ENCODE measurements at places on chromosomes 3 and 15.

DNA sequence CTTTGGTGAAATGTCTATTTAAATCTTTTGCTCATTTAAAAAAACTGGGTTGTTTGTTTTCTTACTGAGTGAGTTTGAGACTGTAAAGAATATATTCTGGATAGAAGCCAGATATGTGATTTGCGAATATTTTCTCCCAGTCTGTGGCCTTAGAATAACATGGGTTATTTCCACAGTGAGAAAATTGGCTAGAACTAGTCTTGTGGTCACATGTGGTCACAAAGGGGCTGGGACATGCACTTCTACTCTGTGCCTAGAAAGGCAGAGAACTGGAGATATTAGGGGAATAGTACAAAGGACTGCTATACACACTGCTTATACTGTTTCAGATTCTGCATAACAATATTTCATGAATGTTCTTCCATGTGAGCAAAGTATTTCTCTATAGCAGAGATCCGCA is 79.9 kb upstream of the RGMA start:
- no peak for DNase-seq

DNA sequence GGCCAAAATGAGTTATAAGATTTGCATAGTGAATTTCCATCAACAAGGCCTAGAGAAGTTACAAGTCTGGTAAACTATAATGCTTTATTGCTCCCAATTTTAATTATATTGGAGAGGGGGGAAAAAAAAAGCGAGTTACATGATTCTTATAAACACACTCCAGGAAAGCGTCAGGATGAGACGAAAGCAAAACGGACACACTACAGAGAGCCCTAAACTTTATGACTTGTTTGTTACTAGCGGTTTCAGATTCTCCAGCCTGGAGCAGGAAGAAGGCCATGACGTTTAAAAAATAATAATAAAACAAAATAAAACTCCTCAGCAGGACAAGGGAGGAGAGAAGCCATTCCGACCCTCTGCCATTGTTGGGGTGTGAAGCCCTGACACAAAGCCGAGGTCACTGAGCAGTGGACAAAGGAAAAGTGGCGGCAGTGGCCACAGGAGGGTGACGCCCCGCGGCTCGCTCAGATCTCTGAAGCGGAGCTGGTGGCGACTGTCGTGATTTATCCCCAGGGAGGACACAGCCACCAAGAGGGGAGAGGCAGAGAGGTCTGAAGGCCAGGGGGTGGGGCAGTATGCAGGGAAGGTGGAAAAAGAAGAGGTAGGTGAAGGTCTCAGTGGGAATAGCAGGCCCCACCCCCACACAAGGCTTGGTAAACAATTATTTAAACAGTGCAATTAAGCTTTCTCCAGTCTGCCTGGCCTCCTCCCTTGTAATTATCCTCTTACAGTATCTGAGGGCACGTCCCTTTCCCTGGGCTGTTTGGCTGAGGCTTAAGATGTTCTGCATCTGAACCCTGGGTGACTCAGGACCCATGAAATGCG is 45.3 kb downstream of the ADAMTS9 start:
- no peak for DNase-seq

DNA sequence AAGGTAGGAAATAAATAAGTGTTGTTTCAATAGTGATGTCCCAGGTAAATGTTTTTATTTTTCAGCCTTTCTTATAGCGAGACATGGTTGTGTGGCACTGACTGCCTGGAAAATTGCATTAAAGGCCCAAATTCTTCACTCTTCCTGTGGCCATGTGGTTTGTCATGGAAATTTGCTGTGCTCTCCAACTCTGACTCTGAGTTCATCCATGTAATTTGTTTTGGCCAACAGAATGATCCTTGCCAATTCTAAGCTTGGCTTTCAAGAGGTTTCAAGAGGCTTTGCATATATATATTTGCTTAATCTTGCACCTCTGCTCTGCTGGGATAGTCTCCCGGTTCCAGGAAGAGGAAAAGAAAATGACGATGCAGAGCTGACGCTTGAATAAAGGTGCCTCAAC is 107.5 kb upstream of the ARHGEF26 start:
- no peak for DNase-seq

DNA sequence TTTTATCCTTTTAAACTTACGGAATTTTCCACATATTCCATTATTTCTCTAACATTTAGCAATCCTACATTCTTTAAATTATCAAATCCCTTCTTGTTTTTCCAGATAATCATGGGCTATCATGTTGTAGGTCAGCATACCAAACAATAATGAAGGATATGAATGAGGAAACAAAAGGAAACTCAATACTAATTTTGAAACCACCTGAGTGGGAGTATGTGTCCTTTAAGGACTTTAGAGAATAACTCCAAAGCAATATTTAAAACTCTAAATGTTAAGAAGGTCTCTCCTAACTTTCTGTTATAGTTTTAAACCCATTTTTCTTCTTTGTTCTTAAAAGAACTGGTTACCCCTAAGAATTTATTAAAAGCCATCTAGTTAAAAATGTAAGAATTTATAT is 43.0 kb downstream of the TP53BP1 start:
- DNase-seq, result no peak

DNA sequence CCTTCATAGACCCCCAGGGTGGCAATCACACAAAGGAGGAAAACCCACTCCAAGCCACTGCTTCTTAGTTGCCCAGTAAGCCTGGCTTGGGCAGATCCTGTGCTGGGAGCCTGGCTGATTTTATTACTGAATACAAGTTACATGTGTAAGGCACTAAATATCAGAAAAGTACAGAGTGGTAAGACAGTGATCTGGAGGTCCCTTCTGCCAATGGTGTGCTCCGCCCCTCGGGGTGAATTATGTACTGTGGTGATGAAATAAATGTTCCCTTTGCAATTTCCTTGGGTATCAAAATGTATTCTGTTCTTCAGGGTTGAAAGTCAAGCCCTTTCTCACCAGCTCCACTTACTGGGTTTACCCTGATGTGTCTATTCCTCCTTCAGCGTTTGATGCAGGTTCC is 38.8 kb downstream of the EID1 start:
- no peak for DNase-seq

DNA sequence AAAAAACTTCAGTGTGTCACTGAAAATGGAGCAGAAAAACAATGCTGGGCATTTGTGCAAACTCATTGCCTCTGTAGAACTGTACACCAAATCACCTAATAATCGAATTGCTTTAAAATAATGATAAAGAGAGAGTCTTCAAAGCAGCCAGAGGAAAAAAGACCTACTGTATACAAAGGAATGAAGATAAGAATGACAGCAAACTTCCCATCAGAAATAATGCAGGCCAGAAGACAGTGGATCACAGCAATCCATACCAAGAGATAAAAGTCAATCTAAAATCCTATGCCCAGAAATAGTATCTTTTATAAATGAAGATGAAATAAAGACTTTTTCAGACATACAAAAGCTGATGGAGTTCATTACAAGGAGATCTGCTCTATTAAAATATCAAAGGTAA is 134.7 kb upstream of the VEPH1 start:
- no peak for DNase-seq

DNA sequence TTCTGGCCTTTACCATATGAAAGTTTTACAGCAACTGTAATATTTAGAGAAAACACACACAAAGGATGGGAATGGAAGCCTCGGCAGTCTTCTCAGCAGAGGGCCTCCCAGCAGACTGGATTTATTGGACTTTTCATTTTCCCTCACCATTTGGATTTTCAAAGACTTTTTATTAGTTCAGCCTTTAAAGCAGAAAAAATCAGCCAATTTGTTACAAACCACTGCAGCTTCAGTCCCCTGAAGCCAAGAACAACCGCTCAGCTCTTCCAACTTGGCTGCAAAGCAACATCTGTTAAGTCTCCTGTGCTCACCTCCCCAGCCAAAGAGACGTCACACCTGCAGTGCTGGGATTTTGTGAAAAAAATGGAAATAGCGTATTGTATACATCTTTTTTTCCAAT is 120.8 kb downstream of the GMPS start:
- DNase-seq, result no peak

DNA sequence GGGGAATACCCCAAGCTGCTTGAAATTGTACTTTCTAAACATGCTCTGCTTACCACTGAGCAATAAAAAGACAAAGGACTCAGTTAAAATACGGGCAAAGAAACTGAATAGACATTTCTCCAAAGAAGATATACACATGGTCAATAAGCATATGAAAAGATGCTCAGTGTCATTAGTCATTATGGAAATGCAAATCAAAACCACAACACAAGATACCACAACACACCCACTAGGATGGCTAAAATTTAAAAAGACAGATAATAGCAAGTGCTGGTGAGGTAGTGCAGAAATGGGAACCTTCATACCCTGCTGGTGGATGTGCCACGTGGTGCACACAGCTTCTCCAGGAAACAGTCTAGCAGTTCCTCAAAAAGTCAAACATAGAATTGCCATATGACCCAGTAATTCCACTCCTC is 21.3 kb downstream of the LRIG1 start:
- no peak for DNase-seq

DNA sequence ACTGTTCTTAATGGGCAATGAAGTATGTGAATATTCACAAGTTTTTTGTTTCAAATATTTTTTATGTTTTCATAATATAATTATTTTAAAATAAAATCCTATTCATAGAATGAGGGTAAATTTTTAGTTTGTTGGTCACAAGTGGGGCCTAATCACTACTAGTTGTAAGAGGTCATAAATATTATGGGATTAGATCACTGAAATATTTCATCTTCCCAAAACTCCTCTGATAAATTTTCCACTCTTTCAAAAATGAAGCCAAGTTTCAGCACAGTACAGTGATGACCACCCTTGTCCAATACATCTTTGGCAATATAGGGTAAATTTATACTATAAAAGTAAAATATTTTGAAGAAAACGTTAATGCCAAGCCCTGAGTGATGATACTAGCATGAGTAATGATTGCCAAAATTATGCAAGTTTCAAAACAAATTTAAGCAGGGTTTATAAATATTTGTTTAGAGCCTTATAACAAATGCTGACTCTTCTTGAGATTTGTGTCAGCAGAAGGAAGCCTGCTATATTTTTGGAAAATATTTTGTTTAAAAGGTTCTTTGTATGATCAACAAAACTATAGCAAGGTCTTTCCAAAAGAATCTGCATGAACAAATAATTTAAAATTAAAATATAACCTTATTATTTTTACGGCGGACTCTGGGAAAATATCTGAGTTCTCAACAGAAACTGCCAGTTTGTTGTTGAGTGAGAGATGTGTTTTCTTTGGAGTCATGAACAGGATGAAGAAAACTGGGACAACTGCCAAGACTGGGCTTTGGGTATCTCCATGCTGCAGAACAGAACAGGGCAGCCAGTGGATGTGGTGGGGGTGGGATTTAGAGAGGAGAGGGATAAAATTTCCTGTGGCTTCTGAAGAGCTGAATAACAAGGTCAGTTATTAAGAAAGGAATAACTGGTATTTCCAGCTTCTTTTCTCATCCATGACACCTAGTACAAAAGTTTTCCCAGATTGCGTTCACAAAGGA is 17.9 kb upstream of the TM4SF1 start:
- no peak for DNase-seq

All from stimulated activated CD4-positive, alpha-beta T cell treated with anti-CD3 and anti-CD28 coated beads, Interleukin-2, amount 100 ng/mL, for 48 hours (primary cell).